AG08395 (cell line): ENCODE measurements at places on chromosomes 3 and 15.
A peak's percentile ranks its signal among the peaks of the same experiment; 100 is the strongest.

DNA sequence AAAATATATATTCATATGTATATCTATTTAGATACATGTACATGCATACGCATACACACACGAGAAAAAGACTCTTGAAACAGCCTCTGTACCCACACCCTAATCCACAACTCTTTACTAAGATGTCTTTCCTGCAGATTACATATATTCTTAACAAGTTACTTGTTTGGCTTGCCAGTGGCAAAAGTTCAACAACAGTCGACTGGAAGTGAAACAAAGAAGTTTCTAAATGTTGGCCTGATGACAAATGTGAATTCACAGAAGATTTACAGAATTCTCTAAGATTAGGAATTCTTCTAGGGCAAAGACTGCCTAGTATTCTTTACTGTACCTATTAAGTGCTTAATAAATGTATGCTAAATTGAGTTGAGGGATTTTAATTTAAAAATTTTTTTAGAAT, 116.8 kb downstream of the CDIN1 start:
- DNase-seq = no peak

DNA sequence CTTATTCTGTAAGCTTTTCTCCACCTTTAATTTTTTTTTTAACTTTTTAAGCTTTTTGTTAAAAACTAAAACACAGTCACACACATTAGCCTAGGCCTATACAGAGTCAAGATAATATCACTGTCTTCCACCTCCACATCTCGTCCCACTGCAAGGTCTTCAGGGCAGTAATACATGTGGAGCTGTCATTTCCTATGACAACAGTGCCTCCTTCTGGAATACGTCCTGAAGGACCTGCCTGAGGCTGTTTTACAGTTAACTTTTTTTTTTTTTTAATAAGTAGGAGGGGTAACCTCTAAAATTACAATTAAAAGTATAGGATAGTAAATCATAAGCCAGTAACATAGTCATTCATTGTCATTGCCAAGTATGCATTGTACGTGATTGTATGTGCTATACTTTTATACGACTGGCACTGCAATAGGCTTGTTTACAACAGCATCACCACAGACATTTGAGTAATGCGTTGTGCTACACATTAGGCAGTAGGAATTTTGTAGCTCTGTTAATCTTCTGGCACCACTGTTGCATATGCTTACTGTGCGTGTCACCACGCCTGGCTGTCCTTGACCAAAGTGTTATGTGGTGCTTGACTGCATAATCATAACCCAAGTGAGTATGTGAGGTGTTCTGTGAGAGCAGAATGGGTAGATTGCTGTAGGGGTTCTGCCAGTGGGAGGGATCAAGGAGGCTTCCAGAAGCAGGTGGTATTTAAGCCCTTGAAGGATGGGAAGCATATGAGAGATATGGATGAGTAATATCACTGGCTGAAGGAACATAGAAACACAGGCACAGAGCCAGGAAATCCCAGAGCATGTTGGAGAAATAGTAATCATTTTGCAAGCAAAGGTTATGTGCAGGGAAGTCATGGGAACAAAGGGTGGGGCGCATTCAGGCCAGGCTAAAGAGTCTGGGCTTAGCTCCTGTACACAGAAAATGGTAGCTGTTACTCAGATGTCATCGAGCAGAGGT, 18.3 kb downstream of the FBXO22 start:
- peak; percentile 31 for DNase-seq

DNA sequence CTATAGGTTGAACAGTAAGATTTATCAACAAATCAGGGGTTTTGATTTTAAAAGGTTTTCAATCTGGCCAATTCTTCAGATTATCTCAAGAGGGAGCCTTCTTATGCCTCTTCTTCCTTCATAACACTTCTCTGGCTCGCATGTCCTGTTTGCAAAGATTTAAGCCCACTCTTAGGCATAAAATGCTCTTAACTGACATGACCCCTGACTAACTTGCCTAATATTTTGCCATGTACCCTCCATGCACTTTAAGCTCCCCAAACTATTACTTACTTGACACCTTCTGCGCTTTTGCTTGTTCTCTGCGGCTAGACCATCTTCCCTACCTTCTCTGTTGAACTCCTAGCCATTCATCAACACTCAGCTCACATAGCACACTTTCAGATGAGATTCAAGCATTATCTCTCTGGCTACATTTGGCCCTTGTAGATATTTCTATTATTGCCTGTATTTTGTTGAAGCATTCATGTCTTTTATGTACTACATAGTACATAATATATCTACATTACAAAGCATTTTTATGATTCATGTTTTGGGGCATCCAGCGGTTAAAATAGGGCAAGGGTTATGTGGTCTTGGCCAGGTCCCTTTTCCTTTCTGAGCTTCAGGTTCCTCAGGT, 1.0 kb upstream of the ARIH1 start:
- no peak for DNase-seq

DNA sequence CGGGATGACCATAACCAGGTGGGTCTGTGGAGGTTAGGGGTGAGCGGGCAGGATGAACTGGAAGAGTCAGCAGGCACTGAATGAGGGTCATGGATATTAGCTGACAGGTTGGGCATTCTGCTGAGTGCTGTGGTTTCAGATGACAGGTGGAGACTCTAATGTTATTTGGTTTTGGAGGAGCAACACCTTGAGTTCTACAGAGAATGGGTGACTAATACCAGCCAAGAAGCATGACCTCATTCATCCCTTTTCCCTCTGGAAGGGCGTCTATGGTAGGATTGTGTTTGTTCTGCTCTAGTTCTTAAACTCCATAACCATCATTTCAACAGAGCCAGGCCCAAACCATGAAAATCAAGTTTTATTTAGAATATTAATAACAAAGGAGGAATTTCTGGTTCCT, 550.7 kb upstream of the LMCD1 start:
- no peak for DNase-seq

- DNase-seq = no peak
These were observed 190.6 kb downstream of the SHQ1 start for GRCh38 chr3:72657666-72658065.

DNA sequence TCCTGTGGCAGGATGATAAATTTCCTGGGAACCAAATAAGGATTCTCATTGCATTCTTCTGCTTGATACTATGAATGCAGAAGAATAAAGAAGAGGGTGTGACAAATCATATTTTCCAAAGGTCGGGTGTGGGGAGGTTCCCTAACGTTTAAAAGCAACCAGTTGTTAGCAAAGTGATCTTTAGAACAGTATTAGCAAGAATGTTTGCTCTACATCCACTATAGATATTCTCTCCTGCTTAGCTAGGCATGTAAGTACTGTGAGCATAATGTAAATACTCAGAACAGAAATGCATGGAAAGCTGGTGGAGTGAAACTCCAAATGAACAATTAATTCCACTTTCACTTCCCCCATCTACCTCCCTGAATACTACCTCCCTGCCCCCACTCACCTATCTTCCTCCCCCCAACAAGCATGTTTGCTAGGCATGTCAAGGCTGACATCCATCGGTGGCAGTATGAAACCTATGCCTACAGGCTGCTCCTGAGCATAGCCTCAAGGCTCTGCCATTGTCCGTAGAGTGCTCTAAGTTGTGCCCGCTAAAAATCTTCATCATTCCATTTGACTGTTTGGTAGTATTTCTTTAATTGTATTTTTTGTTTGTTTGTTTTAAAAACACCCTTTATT, 329.7 kb downstream of the TIGIT start:
- no peak for DNase-seq
